ENCODE measurements at places on chromosomes 4 and X.
A peak's percentile ranks its signal among the peaks of the same experiment; 100 is the strongest.

DNA sequence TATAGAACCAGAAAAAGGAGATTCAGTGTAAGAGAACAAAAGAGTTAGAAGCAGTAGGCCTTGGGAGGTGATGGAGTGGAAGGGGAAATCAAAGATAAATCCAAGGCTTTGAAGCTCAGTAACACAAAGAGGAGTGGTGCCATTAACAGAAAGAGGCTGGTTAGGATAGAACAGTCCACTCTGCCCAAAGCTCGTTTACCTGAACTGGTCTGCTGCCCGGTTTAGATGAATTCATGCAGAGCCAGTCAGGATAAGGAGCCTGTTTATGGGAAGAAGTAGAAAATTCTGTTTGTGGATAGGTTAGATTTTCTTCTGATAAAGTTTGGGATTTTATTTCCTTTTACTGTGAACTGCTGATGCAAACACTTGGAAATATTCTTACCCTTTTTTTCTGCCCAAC lies 80.6 kb downstream of the HMGB2 start:
- DNase-seq, result no peak

DNA sequence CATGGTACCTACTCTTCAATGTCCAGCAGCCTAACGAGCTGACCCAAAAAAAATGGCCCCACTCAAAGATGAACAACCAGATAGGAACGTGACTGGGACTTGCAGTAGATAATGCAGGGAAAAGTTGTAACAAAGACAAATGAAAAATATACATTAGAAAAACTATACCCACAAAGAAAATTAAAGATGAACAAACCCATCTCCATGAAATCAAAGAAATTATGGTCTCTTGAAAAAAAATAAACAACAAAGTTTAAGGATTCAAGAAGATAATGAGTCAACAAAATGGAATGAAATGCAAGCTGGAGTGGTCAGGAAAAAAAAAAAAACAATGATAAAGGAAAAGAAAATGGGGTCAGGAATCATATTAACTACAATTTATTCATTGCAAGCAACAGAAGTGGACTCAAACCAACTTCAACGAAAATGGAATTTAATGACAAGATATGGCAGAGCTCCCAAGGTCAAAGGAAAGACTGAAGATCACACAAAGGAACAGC lies 309.8 kb upstream of the GALNT7 start:
- no peak for DNase-seq

- no peak for DNase-seq
These were observed 2.6 kb downstream of the POLA1 start for GRCh38 chrX:24696294-24696693.

DNA sequence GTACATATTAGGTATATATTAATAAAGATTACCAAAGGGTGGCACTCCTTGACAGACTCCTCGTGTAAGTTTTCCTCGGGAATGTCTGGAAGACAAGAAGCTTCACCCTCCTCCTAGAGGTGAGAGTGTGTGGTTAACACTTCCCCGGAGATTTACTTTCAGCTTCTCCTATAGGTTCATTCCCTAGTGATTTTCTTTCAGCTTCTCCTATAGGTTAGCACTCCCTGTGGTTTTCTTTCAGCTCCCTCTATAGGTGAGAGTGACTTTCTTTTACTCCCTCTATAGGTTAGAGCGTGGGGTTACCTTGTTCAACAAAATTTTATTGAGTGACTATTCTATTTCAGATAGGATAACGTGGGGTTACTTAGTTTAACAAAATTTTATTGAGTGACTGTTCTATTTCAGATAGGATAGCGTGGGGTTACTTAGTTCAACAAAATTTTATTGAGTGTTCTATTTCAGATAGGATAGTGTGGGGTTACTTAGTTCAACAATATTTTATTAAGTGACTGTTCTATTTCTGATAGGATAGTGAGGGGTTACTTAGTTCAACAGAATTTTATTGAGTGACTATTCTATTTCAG lies 106.0 kb upstream of the PLAC1 start:
- peak; percentile 7 for DNase-seq

DNA sequence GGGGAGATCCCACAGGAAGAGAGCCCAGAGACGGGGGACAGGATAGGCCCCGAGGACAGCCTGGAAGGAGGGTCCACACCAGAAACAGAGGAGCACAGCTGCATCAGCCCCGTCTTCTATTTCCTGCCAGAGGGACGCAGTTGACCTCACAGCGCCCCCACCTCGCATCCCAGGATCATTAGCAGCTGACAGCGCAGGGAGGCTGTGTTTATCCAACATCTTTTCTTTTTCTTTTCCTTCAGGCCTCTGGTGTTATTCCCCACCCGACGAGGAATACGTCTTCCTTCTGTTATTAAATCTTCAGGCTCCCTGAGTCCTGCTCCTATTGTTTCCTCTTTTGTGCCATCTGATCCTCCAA lies 75.4 kb downstream of the DCHS2 start:
- DNase-seq, result no peak

DNA sequence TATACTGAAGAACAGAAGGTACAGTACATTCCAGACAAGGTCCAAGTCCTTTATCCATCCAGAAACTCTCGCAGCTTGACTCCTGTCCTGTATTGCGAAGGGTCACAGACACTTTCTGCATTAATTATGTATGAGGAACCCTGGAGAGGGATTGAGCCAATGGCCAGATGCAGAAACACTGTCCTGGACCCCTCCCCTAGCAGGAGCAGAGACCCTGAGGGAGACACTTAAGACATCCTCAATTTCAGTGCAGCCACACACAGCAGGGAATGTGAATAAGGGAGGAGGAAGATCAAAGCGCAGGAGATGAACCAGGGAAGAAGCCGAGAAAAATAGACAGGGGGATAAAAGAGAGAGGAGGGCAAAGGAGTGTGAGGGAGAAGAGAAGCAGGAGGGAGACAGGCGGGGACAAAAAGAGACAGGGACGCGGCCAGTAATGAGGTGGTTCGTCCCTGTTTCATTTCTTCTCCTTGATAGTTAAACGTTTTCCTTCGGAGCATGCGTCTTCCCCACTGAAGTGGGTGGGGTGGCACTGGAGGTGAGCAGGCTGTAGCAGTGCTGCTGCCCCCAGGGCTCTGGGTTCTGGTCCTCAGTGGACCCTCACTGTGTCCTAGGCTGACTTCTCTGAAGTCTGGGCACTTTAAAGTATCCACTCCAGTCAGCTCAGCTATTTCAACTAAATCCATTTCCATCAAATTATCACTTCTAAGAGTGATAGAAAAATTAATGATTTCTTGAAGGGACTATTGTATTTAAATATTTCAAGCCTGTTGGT lies 356.4 kb upstream of the NOCT start:
- no peak for DNase-seq

- DNase-seq, result peak; percentile 18
These were observed 34.7 kb downstream of the SLC25A5 start for GRCh38 chrX:119502727-119503483.

- no peak for DNase-seq
These were observed 703.5 kb downstream of the FAT4 start for GRCh38 chr4:126018274-126018673.

- DNase-seq, result no peak
These were observed 3.8 kb upstream of the CFAP299 start for GRCh38 chr4:80331693-80332092.

DNA sequence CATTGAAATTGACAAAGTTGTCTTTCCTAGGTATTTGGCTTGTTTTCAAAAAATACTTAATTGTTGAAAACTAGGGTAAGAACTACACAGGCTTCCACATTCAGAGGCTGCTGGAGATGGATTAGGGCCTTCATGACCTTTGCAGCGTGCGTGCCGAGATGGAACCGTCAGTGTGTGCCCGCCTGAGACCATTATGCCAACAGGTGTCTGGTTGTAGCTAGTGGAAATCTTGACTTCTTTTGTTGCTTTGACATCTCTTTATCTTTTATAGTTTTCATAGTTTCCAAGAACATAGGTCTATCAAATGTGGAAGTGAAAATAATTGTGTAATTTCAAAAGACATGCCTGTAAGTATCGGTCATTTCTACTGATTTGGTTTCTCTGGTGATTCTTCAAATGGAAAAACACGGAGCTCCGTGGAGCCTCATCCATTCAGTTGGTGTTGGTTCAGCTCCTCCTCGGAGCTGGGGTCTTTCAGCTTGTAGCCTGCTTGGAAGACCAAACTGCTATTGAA lies 38.9 kb upstream of the CLCN4 start:
- peak; percentile 34 for DNase-seq

- no peak for DNase-seq
These were observed 168.2 kb downstream of the DCTD start for GRCh38 chr4:182748949-182749348.

All from inflammatory macrophage (primary cell).